ENCODE measurements at places on chromosomes 11 and 22.

GRCh38 chr11:95575517-95575916 is 214.1 kb downstream of the FAM76B start:
- DNase-seq, result no peak

DNA sequence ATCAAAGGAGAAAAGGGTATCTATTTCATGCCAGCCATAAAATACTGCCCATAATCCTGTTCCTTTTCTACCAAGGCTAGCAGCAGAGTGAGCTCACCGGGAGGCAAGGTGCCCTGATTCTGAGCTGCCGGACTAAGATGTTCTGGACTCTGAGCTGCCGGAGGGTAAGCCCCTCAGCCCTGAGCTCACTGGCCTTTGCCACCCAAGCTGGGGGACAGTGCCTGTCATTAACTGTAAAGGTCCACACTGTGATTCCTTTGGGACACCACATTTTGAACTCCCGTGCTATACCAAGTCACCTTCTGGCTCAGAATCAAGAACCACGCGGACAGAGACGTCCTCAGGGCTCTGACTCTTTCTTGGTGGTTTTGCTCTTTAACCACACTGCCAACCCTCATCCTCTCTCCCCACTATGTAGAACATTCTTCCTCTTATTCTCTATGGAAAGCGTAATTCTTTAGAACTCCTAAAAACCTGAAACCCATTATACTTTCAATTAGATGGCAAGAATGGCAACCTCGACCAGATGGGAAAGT is 88.4 kb upstream of the BID start:
- DNase-seq, result no peak

DNA sequence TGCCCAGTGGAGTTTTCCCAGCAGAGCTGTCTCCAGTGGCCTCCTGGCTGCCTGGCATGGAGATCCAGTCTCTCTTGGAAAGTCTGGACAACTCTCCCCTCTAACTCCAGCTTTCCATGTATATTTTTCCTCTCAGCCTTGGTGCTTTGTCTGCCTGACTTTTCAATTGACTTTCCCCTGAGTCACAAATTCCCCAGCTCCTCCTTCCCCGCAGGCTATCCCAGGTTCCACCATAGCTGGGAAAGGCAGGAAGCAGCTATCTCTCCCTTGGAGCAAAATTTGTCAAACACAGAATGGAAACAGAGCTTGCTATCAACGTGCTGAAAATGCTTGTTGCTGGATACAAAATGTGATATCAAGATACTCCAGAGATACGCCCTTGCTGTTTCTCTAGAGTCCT is 384.8 kb downstream of the TMEM135 start:
- DNase-seq, result no peak

DNA sequence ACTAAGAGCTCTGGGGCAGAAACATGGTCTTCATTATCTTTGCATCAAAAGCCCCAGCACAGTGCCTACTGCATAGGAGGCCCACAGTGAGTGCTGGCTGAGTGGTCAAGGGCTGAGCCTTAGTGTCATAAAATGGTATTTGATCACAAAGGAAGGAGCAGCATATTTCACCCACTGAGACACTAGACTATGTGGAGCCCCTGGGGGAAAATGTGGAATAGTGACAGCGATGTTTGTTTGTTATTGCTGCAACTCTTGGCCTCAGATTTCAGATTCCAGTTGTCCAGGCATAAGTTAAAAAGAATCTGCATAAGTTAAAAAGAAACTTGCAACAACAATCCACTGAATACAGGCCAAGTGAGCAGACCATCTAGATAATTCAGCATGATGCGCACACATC is 7.0 kb downstream of the KIRREL3 start:
- no peak for DNase-seq

- no peak for DNase-seq
Observed at GRCh38 chr11:11428714-11429113, 75.7 kb upstream of the CSNK2A3 start.

GRCh38 chr11:96122601-96123074 is 198.7 kb upstream of the MTMR2 start:
- DNase-seq, result no peak

DNA sequence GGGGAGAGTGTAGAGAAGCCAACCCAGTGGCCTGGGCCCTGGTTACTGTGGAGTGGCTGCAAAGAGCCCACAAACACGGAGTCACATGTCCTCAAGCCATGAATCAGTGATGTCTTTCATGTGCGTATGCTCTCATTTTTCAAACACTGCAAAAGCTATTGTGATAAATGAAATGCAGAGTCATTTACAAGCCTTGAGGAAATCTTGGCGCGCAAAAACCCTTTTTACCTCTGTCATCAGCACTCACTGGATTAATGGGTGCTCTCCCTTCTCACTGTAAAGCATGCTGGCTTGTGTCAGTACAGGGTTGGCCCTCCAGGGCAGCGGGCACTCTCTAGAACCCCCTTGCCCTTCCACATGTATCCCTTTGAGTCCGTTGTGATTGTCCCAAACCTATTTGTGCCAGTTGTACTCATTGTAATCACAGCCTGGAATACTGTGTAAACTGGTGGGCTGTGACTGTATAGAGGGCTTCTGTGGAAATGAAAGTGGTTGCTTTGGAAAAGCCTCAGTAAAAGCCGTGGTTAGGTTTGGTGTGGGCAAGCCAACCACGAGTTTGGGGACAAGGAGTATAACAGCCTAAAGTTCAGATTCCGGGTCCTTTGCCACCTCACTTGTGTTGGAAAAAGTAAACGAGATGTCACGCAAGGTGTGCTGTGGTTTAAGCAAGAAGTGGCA is 10.4 kb downstream of the GNAZ start:
- DNase-seq, result no peak

DNA sequence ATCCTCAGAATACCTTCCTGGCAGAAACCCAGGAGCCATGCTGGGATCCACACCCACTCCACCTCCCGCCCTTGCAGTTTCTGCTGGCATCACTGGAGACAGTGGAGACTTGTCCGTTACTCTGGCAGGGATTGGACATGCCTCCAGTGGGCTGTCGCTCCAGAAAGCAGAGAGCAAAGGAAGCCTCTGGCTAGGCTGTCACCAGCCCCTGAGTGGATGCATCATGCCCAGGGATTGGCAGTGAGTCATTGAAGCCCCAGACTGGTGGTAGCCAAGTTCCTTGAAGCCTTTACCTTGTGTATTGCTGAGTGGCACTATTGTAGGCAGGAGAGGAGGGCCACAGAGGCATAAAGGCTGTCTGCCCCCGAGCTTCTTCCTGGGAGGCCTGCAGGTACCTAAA is 34.8 kb upstream of the E2F8 start:
- DNase-seq, result no peak

DNA sequence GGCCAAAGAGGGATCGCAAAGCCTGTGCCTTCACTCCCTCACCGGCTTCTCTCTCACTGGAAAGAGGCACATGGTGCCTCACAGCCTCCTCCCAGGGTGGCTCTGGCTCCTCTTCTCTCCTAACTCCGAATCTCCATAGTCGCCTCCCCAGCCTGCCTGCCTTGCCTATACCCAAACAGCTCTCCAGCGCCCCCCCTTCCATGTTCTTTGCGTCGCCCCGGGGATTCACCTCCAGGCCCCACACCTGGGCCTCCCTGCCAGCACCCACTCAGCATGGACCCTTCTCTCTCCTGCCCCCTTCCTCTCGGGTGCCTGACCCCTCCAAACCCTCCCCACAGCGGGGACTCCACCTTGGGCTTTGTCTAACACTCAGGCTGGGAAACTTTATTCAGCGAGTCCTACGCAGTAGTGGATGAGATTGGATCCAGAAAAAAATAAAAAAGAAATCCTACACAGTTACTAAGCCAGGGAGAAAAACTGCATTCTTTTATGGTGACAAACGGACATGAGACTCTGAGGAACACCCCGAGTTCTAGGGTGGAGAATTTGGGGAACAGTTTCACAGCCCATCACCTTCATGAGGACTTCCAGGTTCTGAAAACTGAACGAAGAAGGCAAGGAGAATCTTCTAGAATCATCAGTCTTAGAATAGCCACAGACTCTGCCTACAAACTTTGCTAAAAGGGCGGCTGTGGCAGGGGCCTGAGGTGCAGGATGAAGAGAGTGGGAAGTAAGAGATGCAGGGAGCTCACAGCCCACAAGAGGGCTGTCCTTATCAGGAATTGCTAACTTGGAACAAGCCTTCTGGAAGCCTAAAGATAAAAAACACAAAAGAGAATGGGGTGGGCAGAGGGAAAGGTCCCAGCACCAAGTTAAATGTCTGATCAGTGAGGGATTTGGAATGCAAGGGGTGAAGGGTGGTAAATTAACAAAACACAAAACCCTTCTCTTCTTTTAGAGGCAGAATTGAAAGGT is 5.3 kb downstream of the PPM1F start:
- DNase-seq, result no peak

DNA sequence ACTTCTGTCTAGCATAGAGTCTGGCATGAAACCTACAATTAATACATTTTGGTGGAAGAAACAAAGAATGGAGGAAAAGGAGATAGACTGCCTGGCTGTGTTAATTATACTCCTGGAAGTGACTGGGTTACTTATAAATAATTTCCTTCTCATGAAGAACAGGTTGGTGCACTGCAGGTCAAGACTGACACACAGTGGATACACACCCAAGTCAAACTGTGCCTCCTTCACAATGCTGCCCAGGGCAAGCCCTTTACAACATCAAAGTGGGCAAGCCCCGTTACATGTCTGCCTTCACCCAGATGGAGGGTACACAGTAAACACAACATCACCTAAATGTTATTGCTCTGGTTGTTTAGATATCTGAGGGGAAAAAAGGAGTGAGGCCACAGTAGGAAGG is 83.7 kb upstream of the KCNA4 start:
- no peak for DNase-seq

- no peak for DNase-seq
Observed at GRCh38 chr22:30541961-30542810, 4.4 kb downstream of the SEC14L6 start.

GRCh38 chr11:17645190-17645970 is 74.0 kb upstream of the MYOD1 start:
- DNase-seq, result no peak

DNA sequence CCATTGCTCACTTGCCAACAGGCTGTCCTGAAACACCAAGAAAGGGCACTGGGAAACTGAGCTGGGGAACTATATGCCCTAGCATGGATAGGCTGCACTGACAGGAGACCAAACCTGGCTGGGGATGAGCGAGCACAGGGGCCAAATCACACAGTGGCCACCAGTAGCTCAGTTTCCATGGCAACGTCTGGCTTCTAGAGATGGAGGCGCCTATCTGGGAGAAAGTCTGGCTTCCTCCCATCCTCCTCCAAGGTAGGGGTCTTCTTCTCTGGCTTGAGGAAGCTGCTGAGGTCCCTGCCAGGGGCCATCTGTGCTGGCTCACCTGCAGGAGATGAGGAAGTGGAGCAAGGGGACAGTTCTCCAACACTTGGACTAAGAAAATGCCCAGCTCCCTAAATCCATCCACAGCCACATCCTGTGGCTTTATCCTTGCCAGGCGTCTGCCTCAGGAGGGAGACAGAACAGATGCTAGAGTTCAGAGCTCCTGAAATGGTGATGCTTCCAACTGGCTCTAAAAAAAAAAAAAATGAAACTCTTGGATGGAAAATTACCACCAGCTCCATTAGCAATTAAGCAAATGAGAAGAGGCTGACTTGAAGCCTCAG is 48.3 kb downstream of the SYT13 start:
- DNase-seq, result no peak

DNA sequence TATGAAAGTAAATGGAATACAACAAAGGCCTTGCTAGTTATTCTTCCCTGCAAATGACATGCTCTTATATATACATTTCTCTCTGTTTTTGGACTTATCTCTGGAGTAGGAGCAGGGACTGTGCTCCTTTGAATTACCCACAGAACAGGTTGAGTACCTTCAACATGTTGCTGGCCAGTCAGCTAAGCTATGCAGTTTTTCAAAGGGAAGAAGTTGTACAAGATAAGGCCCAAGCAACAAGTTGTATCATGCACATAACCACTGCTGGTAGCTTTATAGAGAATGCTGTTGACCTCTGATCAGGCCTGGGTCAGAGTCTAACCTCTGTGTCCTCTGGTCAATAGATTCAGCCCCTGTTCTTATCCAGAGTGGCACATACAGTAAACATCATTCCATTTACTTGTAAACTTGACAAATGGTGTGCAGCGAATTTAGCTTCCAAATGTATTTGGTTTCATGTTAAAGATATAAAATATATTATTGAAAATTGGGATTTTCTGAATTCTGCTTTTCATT is 99.6 kb downstream of the C11orf87 start:
- DNase-seq, result no peak

GRCh38 chr11:557328-558132 is 3.0 kb downstream of the LMNTD2 start:
- no peak for DNase-seq

DNA sequence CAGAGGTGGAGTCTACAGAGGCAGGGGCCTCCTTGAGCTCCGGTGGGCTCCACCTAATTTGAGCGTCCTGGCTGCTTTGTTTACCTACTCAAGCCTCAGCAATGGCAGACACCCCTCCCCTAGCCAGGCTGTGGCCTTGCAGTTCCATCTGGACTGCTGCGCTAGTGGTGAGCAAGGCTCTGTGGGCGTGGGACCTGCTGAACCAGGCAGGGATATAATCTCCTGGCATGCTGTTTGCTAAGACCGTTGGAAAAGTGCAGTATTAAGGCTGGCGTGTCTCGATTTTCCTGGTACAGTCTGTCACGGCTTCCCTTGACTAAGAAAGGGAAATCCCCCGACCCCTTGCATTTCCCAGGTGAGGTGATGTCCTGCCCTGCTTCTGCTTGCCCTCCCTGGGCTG is 77.7 kb downstream of the GDPD4 start:
- no peak for DNase-seq

DNA sequence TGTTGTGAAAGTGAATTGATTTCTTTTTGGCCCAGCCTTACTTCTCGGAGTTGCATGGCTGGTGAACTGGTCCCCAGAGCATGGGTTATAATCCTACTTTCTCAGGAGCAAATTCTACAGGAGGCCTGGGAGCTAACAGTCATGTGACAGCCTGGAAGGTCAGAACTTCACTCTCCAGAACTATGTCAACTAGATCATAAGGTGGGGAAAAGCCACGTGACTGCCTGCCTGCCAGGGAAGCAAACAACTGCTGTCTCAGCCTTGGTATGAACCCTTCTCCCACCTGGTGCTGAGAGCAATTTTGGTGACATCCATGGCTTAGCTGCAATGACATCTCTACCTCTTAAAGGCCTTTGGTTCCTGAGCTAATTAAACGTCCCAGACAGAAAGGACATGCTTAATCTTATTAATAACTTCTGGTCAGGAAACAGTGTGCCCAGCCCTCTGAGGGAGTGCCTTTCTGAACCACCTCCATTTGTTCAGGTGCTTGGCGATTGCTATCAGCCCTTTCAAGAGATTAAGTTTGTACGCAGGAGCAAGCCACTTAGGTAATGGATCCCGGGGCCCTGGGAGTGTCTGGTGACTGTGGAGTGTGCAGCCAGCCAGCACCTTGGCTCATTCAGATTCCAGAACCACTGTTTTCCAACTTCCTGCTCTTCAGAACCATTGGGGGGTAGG is 1.4 kb upstream of the CREB3L1 start:
- DNase-seq, result no peak

Measured in GM18507 (cell line).